ENCODE measurements at places on chromosomes 16 and 17.

DNA sequence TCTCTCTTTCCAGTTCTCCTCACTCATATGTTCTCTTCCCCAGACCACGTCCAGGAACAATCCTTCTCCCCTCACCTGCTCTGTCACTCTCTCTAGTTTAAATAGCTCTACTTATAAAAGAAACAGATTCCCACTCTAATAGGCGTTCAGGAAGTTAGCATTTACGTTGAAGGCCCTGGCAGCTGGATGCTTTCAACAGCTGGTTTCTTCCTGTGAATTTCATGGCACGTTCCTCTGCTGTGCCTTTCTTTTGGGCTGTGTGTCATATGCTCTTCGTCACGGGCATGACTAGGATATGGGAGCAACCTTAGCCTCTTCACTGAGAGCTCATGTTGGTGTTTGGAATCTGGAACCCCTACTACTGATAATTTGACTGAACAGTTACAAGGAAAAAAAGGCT is 73.2 kb downstream of the ZNF18 start:
- DNase-seq: no peak

- DNase-seq: no peak
Measured at GRCh38 chr16:8620535-8620934, 963 bp upstream of the METTL22 start.

- DNase-seq: no peak
Measured at GRCh38 chr16:10226141-10226986, 44.1 kb upstream of the GRIN2A start.

GRCh38 chr16:84532855-84533486 is 28.5 kb upstream of the MEAK7 start:
- no peak for DNase-seq

DNA sequence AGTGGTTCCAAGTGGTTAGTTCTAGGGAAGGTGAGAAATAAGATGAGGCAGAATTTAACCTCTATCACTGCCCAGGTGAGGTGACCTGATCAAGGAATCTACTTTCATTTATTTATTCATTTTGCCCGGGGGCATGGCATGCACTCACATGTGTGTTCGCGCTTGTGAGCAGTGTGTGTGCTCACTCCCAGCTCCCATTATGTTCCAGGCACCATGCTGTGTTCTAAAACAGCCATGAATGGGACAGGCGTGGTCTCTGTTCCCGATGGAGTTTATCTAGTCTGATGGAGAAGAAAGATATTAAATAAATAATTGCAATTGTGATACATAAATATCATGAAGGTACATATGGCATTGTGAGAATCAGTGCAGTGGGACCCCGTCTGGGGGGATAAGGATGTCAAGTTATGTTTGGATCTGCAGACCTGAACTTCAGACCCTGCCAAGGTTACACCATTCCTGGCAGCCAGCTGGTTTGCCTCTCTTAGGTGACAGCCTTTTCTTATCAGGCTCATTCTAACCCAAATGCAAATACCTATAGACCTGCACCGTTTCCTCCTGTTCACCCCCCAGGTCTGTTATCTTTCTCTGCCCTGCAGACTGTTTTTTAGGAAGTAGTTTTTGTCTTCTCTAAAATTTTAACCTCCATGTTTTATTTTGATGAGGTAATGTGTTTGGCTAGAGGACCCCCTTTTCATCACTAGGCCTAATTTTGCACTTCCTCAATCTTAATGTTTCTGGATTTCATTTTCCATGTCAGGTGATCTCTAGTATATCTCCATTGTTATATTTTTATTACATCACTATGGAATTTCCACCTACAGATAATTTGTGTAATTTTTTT is 11.8 kb downstream of the CYB5B start:
- no peak for DNase-seq
